ENCODE measurements at places on chromosomes 6 and 20.

- no peak for DNase-seq
These were observed 13.8 kb downstream of the UBE2V1 start for GRCh38 chr20:50099113-50099512.

- DNase-seq, result no peak
These were observed 79.8 kb upstream of the FAM184A start for GRCh38 chr6:119158057-119158848.

- DNase-seq, result peak; percentile 100
These were observed 636.0 kb downstream of the MMUT start for GRCh38 chr6:48826901-48827701.

DNA sequence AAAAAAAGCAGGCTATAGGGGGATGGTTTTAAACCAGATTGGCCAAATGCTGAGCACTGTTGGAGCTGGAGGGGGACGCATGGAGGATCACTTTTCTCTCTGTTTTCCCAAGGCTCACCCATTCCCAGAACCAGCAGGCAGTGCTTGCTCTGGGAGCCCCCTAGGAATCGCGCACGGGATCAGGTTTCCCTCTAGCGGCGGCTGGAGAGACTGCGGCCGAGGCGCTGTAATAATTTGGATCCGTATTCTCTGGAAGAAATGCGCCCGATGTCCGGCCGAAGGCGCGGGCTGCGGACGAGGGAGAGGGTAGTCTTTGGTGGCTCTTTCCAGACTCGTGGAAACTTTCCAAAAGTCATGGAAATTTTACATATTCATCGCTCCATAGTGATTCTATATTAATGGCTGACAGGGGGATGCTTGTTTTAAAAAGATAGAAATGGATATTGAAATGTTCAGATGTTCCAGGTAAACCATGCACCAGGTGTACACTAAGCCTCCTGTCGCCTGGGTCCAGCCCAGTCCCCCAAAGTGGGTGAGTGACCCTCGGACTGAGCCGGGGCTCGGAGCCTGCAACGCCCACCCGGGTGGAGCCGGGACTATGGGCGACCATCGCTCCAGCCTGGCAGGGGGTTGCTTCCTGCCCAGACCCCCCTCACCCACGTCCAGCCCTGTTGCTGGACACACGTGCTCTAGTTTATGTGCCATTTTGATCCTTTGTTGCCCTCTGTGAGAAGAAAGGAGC is 78.7 kb upstream of the PHACTR3 start:
- peak; percentile 63 for DNase-seq

DNA sequence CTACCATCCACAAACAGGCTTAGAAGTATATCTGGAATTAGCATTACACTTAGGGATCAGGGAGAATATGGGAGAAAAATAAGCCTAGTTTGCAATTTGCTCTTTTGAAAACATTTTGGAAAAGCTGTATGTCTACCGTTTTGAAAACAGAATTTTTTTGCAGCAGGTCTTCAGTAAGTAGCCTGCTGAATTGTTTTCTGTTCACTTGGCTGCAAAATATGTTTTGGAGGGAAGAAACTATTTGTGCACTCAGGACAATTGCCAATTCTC is 39.6 kb downstream of the ILRUN start:
- DNase-seq, result no peak

GRCh38 chr6:40599555-40599954 is 12.4 kb upstream of the LRFN2 start:
- no peak for DNase-seq

DNA sequence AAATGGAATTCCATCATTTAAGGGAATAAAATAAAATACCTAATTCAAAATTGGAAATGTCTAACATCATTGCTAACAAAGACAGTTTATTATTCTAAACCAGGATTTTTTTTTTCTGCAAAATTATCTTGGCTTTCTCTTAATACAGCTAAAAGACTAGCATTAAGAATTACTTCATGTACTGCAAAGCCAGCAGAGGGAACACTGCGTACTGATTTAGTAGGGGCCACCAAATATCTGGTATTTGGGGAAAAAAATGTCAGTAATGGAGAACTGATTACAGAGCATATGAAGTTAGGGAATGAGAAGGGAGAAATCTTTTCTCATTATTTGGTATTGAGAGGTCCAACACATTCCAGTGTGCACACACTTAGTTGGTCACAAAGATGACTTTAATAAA is 3.2 kb upstream of the SOX4 start:
- DNase-seq, result no peak

- DNase-seq, result no peak
These were observed 15.1 kb upstream of the MCM3 start for GRCh38 chr6:52299653-52300052.

- no peak for DNase-seq
These were observed 17.2 kb downstream of the CTNNBL1 start for GRCh38 chr20:37711001-37711400.

DNA sequence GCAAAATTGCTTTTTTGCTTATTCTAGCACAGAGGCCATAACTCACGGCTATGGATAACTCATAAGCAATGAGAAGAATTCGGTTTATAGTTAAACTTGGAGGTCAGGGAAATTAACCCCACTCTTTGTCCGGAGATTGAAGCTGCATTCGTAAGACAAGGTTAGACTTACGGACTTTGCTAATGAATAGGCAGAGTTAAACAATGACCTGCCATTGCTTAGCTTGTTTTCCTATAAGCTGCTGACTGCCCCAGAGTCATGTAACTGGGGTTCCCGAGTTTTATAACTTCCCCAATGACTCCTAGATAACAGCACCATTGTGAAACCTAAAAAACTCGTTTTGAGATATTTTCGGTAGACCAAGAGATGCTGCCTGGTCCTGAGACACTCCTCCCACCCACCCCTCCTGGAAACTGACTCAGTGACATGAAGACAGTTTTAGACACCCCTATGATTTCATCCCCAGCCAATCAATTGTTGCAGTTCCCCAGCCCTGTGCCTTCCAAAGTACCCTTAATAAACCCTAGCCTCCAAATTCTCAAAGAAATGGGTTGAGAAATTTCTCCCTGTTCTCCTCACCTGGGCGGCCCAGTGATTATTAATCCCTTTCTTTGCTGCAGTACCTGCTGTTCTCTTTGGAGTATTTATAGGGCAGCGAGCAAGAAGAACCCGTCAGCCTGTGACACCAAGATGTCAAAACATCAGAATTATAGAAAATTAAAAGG is 33.1 kb upstream of the MCUR1 start:
- DNase-seq, result no peak

DNA sequence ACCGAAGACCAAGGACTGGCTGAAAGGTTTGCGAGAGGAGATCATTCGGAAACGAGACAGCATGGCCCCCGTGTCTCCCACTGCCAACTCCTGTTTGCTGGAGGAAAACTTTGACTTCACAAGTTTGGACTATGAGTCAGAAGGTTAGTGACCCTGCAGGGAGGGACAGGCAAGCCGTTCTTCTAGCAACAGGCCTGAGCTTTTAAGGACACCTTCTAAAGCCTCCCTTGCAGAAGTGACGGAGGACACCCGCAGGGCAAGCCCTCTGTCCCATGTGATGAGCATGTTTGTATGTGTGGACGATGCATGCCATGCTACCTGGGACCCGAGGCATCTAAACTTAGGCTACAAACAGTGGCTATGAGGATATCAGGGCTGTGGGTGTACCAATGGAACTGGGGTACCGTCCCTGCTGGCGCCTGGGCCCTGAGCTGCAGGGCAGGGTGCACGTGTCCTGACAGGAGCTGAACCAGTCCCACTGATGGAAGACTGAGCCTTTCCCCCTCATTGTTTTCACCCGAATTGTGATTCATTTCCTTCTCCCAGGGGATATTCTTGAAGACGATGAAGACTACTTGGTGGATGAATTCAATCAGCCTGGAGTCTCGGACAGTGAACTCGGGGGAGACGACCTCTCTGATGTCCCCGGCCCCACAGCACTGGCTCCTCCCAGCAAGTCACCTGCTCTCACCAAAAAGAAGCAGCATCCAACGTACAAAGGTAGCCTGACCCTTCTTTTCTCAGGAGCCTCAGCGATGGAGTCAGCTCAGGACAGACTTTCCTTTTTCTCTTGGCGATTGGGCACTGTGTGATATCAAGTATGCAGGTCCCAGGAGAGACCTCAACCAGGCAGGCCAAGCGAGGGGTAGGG is 84.4 kb downstream of the SERAC1 start:
- peak; percentile 41 for DNase-seq

DNA sequence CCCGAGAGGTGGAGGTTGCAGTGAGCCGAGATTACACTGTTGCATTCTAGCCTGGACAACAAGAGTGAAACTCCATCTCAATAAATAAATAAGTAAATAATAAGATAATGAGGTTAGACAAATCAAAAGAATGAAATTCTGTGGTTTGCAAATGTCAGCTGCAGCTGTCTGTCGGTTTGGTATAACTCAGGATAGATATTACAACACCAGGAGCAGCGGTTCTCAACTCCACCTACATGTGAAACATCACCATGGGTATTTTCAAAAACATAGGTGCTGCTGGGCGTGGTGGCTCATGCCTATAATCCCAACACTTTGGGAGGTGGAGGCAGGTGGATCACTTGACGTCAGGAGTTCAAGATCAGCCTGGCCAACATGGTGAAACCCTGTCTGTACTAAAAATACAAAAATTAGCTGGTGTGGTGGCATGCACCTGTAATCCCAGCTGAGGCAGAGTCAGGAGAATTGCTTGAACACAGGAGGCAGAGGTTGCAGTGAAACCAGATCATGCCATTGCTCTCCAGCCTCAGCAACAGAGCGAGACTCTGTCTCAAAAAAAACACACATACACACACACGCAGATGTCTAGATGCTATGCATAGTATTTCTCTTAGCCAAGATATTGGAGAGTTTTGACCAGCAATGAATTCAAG is 126.1 kb upstream of the LAMP5 start:
- DNase-seq, result no peak

DNA sequence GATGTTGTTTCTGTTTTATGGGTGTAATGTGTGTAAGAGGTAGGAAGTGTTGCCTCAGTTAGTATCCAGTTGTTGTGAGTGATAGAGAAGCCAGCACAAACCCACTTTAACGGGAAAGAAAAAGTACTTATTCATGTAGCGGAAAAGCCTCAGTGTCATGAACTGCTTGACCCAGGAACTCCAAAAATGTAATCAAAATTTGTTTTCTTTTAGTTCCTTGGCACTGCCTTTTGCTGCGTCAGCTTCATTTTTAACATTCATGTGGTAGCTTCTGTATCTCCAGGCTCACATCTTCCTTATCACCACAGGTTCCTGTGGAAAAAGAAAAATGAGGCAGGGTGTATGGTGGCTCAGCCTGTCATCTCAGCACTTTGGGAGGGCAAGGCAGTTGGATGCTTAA is 46.4 kb upstream of the CCDC28A start:
- no peak for DNase-seq

GRCh38 chr6:14975471-14975817 is 270.4 kb upstream of the JARID2 start:
- DNase-seq, result peak; percentile 19

- DNase-seq, result no peak
These were observed 30.2 kb upstream of the FRMD1 start for GRCh38 chr6:168109171-168109570.

- DNase-seq, result peak; percentile 95
These were observed 112.0 kb downstream of the HFE start for GRCh38 chr6:26199057-26199772.

- DNase-seq, result peak; percentile 68
These were observed 710 bp downstream of the BTBD9 start for GRCh38 chr6:38638941-38639497.

DNA sequence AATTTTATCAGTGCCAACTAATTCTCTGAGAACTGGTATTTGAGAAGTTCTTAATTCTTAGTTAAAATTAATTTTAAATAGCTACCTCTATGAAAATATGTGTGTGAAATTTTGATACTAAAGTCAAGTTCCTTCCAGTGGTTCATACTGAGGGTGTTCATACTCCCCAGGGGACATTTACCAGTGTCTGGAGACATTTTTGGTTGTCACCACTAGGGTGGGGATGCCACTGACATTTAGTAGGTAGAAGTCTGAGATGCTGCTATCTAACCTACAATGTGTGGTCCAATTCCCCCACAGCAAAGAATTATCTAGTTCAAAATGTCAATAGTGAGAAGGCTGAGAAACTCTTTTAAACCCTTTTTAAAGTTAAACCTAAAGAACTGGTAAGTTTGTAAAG is 463.8 kb downstream of the ADGRB3 start:
- no peak for DNase-seq
